ENCODE measurements at places on chromosomes 16 and 17.
A peak's percentile ranks its signal among the peaks of the same experiment; 100 is the strongest.

DNA sequence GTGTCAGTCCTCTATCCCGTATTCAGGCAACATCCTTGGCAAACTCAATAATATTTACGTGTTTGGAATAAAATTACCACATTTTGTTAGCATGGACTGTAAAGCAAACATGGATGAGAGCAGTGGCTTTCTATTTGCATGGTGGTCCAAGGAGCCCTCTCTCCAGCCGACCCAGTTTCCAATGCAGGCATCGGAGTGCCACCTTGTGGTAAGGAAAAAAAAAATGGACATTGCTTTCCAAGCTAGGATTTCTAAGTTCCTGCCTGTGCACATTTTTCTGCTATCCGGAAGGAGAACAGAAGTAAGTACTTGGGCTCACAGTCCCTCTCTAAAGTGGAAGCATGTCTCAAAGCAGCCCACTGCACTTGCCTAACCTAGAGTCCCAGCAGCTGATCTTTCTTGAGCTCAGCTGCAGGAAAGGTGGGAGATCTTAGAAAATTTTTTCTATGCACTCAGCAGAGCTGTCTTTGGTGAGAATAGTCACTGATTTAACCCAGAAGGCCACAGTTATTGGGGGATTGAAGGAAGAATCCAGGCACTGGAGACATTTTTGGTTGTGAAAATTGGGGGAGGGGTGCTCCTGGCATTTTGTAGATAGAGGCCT, 46.0 kb upstream of the ERCC4 start:
- peak; percentile 46 for DNase-seq

- DNase-seq: peak; percentile 56
Measured at GRCh38 chr17:58006560-58006923, 504 bp downstream of the SRSF1 start.

DNA sequence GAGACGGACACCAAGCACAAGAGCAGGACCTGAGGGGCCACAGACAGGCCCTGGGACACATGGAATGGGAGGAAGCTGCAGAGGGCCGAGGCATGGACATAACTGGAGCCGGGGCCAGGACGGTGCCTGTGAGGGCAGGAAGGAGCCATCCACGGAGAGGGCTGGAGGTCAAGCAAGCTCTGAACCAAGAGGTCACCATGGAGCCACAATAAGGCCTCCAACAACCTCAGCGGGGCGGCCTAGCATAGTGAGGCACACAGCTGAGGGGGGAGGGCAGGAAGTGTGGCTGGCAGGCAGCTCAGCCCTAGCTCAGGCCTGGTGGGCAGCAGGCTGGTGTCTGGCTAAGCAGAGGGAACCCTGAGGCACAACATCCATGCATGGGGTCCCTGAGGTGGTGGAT, 4.4 kb downstream of the MCRIP1 start:
- no peak for DNase-seq

GRCh38 chr16:81646561-81646960, 132.5 kb upstream of the PLCG2 start:
- DNase-seq: no peak
